BJ (cell line): ENCODE measurements at places on chromosomes 11 and 22.

DNA sequence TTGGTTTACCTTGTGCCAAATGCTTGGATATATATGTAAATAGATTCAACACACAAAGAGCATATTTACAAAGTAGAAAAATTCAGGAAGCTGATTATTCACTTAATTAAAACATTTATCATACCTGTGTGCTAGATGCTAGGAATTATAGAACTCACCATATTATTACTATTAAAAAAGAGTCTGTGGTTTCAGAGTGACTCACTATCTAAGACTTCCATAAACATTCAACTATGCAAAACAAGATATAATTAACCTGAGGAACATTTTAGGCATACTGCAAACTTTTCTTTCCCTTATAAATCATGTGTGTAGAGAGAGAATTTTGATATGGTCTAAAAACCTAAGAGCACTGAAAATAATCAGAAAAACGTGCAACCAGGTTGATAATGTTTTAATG is 27.3 kb downstream of the CTSC start:
- DNase-seq, result no peak

GRCh38 chr11:132814410-132814809 is 717.9 kb downstream of the OPCML start:
- no peak for DNase-seq

DNA sequence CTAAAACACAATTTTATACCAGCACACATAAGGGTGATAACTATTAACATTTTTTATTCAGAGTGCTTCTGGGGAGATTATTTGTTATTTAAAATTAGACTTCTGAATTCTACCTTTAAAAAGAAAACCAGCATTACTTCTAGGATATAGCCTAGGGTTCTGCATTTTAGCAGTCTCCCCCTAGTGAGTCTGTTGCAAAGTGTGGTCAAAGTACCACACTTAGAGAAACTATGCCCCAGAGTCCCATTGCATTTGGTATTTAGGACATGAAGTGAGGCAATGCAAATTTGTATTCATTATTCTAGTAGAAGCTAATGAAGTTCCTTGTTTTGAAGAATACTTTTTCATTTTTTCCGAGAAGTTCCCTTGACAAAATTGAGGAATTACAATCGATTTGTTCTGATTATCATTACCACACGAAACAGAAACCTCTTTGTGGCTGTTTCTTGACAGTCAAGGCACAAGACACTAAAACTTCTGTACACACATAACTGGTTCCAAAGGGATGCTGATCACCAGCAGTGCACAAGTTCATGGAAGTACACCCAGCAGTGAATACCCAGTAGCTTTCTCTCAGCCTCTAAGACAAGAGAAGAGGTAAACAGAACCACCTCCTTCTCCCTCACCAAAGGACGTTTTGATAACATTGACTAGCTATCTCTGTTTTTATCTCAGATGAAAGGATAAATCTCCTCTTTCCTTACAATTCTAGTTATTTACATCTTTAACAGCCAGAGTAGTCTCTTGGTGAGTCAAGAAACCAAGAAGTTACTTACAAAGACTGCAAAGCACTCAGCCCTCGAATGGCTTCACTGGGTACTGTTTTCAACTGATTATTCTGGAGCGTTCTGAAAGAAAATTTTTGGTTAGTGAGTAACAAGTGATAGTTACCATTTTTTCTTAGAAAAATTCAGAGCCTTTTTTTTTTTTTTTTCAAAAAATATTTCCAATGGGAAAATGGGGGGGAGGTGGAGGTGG is 27.6 kb upstream of the CCDC34 start:
- DNase-seq, result peak; percentile 70

DNA sequence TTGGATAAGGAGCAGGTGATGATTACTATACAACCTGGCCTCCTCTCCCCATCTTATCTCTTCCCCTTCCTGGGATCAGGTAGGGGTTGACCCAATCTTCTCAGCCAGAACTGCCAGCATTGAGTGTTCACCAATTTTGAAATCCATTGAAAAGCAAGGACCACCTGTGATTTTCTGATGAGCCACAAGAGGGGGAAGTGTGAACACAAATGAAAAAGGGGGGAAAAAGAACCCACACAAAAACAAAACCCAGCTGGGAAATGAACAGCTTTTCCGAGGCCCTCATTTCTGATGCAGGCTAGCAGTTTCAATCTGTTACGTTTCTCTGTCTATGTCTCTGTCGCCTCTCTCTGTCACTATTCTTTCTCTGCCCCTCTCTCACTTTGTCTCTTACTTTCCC is 161.9 kb downstream of the INSC start:
- no peak for DNase-seq

DNA sequence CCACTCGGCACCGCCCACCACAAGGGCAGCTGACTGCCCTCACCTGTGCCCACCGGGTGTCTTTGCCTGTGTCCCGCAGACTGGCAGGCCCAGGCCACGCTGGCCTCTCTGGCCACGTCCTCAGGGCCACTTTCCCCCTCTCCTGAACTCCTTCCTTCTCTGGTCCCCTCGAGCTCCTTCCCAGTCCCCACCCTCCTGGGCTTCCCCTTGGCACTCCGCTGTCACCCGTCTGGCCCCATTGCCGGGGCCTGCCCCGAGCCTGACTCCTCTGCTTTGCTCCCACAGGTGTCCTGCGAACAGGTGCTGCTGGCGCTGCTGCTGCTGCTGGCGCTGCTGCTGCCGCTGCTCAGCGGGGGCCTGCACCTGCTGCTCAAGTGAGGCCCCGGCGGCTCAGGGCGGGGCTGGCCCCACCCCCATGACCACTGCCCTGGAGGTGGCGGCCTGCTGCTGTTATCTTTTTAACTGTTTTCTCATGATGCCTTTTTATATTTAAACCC is 14.2 kb downstream of the MCAT start:
- no peak for DNase-seq

- DNase-seq, result no peak
Observed at GRCh38 chr11:128613300-128613995, 26.1 kb upstream of the ETS1 start.

GRCh38 chr22:18136563-18137320 is 13.2 kb upstream of the USP18 start:
- DNase-seq, result no peak

GRCh38 chr11:44825058-44825785 is 98.5 kb downstream of the TSPAN18 start:
- no peak for DNase-seq

- DNase-seq, result no peak
Observed at GRCh38 chr11:22161489-22161888, 31.4 kb upstream of the ANO5 start.

GRCh38 chr11:35077709-35078469 is 61.1 kb upstream of the CD44 start:
- no peak for DNase-seq

DNA sequence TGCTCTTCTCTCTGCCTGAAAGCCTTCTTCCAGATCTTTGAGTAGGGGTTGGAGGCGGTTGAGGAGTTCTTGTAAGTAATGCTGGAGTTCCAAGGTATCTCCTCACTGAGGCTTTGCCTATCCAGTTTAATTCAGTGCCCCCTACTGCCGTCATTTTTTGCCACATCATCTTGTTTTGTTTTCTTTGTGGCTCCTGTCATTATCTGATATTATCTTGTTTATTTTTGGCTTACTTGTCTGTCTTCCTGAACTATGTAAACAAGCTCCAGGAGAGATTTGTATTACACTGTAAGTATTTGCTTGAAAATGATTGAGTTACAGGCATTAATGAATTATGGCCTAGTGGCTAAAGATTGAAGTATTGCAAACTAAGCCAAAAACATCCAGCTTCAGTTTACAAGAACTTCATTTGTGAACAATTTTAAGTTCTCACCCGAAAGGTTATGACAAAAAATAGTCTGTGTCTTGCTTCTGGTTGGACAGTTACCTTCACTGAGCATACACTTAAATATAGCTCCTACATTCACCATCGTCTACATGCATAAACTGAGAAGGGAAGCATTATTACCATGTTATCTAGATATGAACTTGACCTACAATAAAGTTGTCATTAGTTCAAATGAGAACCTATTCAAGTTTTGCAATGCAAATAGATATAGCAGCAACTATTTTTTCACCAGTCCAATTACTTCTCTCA is 154.8 kb downstream of the ARHGAP42 start:
- no peak for DNase-seq

- DNase-seq, result no peak
Observed at GRCh38 chr11:24932110-24933000, 435.5 kb downstream of the LUZP2 start.

- DNase-seq, result no peak
Observed at GRCh38 chr11:33808228-33808828, 34.0 kb upstream of the FBXO3 start.

DNA sequence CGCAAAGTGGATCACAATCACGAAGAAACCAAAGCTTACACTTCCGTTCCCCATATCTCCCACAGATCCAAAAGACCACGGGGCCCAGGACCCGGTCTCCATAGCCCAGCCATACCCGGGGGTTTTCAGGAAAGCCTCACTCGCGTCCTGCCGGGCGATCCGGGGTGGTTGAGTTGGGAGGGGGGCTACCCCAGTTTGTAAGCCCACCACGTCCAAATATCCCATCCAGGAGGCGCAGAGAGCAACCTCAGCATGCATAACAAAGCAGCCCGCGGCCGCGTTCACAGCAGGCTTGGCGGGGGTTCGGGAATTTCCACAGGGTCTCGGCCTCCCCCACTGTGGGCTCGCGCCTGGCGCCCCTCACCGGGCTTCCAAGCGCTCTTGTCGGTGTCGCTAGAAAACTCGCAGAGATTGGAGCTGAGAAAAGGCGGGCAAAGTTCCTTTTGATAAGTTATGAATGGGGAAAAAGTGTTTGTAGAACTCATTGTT is 9.5 kb downstream of the SDF2L1 start:
- DNase-seq, result no peak

DNA sequence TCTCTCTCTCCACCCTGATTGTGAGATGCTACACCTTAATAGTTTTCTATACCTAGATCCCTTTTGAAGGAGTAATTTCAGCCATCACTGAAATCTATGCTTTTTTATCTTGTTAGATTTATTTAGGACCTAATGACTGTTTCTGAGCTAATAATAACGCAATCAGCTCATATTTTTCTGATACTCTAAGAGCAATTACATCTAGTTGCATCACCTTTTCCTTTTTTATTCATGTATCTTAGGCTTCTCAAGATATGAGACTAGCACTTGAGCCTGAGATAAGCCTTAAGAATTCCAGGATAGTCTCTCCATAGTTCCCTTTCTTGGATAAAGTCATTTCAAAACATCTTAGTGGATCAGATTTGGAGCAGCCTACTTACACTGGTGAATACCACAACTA is 25.1 kb upstream of the CAVIN3 start:
- no peak for DNase-seq

DNA sequence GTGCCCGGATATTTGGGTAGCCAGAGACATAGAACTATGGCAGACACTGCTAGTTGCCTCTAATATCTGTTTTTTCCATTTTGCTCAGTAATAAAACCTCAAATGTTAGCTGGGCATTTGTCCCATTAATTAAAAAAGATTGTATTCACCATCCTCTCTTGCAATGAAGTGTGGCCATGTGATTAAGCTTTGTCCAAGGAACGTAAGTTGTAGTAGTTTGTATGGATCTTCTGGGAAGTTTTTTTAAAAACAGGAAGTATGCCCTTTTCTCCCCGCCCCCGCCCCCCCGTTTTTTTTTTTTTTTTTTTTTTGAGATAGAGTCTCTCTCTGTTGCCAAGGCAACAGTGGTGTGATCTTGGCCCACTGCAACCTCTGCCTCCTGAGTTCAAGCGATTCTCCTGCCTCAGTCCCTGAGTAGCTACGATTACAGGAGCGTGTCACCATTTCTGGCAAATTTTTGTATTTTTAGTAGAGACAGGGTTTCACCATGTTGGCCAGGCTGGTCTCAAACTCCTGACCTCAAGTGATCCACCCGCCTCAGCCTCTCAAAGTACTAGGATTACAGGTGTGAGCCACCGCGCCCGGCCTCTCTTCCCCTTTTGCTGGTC is 1.7 kb upstream of the TMEM135 start:
- no peak for DNase-seq

DNA sequence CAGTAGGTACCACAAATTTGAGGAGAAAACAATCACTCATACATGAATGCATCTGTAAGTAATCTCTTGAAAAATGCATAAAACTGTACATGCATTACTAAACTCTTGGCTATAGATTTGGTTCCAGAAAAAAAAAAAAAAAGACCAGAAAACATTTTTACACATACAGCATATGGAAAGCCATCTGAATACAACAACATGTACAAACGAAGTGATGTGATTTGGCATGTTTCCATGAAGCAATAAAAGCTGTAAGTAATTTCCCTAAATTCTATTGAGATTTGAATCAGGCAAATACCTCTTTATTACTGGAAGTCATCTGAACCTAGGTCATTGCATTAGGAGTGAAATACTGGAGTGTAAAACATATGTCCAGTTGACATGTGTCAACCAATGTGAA is 31.9 kb upstream of the ZC3H12C start:
- DNase-seq, result no peak

DNA sequence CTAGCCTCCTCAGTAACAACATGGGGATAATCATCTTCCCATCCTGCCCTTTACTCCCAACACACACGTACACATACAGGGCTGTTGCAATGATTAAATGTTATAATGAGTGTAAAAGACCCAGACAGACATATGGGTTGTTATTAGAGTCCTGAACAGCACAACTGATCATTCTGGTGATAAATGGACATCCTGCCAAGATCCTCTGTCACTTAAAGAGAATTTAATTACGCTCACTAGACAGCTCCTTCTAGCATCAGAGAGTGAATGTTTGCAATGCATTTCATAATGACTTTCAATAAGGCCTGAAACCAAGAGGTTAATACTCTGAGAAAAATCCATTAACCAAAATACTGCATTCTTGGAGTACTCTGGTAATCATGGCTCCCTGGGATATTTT is 115.8 kb downstream of the KCNC1 start:
- DNase-seq, result no peak

DNA sequence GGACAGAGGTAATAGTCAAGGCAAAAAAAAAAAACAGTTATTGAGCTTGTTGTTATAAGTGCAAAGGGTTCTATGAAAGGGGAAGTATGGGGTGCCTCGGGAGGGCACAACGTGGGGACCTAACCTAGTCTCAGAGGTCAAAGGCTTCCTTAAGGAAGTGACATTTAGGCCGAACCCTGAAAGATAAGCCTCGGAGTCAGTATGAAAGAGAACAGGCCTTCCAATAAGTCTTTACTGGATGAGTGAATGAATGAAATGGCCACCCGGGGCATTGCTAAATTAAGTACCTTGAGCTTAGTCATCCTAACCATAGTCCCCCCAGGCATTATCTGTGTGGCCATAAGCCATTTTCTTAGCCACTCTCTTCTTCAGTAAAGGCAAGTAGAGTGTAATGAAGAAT is 19.7 kb downstream of the FLI1 start:
- no peak for DNase-seq

DNA sequence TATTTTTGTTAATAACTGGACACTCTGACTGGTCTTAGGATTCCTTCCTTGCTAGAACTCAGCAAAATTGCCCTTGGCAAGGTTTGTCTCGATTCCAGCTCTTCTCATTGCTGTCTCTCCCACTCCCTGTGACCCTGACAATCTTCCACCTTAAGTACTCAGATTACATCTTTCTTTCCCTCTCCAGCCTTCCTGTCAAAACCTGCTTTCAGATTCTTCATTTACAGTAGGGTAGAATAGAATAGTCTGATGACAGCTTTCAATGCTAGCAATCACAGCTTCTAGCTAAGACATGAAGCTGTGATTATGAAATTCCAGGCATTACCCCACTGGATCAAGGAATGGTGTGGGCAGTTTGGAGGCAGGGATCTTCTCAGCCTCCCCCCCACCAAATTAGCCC is 39.2 kb upstream of the LMO2 start:
- DNase-seq, result no peak
